ENCODE measurements at places on chromosomes 11 and 22.
A peak's percentile ranks its signal among the peaks of the same experiment; 100 is the strongest.

GRCh38 chr11:69037544-69037943, 11.2 kb upstream of the TPCN2 start:
- DNase-seq = no peak

GRCh38 chr11:80849253-80849652, 1408.4 kb upstream of the TENM4 start:
- DNase-seq = no peak

DNA sequence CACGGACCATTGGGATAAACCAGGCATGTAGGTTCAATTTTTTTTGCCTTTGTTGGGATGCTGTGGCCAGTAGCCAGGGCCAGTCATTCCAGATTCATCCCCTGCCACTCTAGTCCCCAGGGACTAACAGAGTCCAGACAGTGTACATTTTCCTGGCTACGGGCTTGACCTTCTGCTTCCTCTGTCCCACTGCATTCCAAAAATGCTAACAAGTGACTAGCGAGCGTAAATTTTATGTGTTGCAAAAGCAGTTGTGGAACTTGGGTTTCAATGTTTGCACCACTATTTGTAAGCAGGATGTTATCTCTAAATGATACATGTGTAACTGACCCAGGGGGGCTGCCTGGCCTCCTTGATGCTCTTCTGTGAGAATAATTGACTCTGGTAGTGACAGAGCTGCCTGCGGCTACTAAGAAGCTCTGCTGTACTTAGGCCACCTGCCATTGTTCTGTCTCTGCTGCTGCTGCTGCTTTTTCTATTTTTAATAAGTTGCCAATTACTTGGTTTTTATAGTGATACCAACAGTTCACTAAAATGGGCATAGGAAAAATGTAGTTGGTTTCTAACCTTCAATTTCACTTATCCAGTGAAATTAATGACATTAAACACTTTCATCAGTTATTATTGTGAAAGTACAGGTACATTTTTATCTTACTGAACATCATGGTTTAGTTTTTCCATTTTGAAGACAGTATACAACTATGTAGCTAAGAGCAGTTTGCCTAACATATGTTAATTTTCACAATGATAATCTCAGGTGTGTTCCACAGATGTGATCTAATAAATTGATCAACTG, 26.8 kb downstream of the TNRC6B start:
- no peak for DNase-seq

- no peak for DNase-seq
These were observed 4.6 kb upstream of the POLR3H start for GRCh38 chr22:41548830-41549211.

GRCh38 chr11:100152766-100153165, 534.3 kb upstream of the ARHGAP42 start:
- no peak for DNase-seq

DNA sequence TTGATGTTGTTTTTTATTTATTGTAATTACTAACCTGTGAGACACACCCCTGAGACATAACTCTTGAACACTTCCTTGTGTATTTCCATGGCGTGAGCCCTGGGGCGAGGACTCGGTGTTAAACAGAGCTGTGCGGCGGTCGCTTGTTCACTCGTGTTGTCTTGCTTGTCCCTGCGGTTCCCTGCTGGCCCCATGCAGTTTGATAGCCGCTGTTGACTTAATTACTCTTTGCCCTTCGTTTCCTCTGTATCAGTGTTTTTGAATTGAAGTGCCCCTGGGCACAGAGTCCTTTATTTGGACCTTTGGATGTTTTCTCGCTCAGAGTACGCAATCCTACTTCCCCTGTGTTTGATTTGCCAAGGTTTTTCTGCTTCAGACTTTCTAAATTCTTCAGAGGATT, 52.7 kb downstream of the TBC1D22A start:
- DNase-seq = no peak

GRCh38 chr11:121890377-121890776, 225.6 kb downstream of the BLID start:
- no peak for DNase-seq

DNA sequence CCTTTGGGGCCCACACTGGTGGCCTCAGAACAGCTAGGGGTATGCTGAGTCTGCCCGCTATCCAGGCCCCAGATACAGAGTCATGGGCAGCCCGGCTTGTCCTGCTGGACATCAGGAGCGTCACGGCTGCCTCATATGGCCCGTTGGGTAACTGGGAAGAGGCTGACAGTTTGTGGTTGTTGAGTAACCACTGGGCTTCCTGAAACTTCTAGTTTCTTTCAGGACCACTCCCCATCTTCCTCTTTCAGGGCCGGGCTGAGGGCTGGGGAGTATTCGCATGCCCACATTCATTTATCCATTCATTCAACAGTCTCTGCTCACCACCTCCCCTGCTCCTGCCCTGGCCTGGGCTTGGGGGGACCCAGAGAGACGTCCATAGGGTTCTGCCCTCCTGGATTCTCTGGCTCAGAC, 13.4 kb upstream of the P2RY2 start:
- no peak for DNase-seq

DNA sequence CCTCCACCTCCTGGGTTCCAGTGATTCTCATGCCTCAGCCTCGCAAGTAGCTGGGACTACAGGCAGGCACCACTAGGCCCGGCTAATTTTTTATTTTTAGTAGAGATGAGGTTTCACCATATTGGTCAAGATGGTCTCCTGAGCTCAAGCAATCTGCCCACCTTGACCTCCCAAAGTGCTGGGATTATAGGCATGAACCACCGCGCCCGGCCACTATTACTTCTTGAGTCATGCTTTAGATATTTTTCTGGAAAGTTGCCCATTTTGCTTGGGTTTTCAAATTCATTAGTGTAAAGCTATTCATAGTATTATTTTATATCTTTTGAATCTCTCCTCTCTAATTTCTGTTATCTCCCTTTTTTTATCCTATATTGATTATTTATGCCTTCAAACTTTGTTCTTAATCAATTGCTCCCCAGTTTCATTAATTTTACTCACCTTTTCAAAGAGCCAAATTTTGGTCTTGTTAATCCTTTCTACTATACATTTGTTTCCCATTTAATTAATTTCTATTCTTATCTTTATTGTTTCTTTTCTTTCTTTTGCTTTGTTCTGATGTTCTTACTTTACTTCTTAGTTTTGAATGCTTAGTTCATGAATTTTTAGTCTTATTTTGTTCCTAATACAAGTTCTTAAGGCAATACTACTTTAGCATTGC, 10.3 kb upstream of the RAC2 start:
- DNase-seq = no peak

DNA sequence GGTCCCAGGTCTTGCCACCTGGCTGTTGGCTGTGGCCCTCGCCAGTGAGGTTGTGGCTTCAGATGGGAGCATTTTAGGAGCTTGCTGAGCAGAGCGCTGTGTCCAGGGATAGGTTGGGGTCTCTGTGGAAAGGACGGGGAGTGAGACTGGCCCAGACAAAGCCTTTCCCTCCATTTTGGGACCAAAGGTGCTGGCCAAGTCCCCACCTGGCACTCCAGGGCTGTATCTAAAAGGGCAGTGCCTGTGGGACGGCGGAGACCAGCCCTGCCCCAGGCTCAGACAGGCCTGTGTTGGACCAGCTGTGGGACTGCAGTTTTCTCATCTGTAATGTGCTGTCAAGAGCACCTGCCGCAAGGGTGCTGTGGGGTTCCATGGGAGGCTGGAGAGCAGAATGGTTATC, 5.0 kb upstream of the KCTD17 start:
- DNase-seq = no peak

DNA sequence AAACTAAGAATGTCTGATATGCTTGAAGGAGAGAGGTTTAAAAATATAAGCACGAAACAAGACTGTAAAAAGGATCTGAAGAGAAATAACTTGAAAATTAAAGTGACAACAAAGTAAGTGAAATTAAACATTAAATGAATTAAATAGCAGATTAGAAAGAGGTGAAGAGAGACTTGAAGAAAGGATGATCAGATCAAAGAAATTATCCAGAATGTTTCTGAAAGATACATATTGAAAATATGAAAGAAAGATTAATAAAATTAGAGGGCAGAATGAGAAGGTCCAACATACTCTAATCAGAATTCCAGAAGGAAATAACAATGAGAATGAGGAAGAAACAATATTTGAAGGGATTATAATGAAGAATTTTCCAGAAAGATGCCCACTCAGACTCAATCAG, 151.1 kb downstream of the FAM76B start:
- no peak for DNase-seq

DNA sequence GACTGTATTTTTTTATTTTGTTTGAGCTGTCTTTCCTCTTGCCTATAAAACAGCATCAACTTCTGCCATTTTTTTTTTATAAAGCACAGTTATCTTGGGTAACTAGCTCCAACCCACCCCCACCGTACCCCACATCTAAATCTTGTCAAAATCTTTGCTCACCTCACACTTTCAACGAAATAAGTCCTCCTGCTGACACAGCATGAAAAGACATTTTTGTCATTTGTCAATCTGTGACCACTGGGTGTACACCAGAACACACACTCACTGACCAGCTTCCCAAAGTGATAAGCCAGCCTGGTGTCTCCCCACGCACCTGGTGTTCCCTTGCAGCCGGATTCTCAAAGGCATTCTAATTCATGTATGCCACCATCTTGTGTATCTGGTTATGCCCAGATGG, 1.7 kb upstream of the TECTA start:
- no peak for DNase-seq

GRCh38 chr11:119055901-119056300, 1.1 kb downstream of the HYOU1 start:
- DNase-seq = no peak

GRCh38 chr11:16953663-16954062, 60.6 kb downstream of the PLEKHA7 start:
- no peak for DNase-seq

- no peak for DNase-seq
These were observed 5.1 kb downstream of the MRGPRF start for GRCh38 chr11:69007975-69008381.

DNA sequence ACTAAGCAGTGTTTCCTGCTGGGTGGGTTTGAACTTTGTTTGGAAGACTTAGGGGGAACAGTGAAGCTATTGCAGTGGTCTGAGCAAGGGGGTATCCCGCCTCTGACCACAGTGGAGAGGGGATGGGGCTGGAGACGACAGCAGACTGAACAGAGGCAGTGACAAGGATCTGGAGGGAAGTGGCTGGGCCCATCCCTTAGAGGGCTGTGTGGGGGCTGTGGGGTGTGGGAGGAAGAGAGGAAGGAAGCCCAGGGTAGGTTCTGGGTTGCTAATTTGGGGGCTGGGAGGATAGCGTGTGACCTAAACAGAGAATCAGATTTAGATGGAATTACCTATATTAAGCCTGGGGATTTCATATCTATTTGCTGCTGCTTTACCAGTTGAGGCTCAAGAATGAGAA, 70.7 kb downstream of the BMAL1 start:
- no peak for DNase-seq

GRCh38 chr22:42990131-42990838, 24.7 kb downstream of the PACSIN2 start:
- no peak for DNase-seq

DNA sequence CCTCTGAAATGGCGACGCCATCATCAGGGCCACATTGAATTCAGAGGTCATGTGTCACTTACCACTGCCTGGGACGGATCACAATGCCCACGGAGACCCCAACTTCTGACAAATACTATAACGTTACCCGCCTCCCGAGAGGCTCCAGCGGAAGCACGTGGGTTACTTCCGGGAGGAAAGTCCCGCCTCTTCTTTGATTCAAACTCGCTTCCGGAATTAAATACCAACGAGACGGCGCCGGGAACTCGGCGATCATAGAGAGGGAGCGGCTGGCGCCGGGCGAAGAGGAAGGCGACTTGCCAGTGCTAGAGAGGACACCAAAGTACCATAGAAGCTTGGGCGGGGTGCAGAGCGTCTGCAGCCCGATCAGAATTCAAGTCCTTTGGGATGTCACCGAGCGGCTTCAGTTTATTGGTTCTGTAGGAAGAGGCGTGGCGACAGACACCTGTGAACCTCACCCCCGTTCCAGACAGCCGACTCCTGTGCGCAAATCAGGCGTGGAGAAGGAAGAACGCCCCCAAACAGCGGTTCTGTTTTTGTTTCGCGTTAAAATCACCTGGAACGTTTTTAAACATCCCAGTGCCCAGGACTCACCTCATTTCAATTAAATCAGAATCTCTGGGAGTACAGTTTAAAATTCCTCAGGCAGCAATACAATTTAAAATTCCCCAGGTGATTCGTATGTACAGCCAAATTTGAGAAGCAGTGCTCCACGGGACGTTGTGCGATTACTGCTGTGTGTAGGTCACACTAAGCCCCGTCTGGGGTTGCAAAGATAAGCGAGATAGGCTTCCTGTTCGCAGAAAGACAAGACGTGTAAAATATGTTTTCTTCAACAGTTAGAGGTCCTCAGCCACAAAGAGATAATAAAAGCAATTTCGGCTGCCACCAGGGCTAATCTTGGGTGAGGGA, at the start of gene TIMM10:
Gene TIMM10 (minus strand): TSS at position 159 of the 912 bp plus-strand sequence. CDS start 565 bp downstream, outside the sequence.
- DNase-seq = peak; percentile 95

- peak; percentile 79 for DNase-seq
These were observed 28.6 kb upstream of the OR10G7 start for GRCh38 chr11:124069429-124070401.

GRCh38 chr11:85052636-85053035, 574.5 kb downstream of the DLG2 start:
- DNase-seq = no peak

DNA sequence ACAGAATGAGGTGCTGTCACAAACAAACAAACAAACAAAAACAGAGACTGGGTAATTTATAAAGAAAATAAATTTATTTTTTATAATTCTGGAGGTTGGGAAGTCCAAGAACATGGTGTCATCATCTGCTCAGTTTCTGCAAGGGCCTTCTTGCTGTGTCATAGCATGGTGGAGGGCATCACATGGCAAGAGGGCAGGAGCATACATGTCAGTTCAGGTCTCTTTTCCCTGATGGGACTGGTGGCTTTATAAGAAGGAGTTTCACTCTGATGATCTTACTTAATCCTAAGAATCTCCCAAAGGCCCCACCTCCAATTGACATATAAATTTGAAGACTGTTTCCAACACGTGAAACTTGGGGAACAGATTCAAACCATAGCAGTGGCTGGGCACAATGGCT, 135.7 kb downstream of the NECTIN1 start:
- DNase-seq = no peak

- no peak for DNase-seq
These were observed 13.1 kb downstream of the TCF20 start for GRCh38 chr22:42257386-42257785.

DNA sequence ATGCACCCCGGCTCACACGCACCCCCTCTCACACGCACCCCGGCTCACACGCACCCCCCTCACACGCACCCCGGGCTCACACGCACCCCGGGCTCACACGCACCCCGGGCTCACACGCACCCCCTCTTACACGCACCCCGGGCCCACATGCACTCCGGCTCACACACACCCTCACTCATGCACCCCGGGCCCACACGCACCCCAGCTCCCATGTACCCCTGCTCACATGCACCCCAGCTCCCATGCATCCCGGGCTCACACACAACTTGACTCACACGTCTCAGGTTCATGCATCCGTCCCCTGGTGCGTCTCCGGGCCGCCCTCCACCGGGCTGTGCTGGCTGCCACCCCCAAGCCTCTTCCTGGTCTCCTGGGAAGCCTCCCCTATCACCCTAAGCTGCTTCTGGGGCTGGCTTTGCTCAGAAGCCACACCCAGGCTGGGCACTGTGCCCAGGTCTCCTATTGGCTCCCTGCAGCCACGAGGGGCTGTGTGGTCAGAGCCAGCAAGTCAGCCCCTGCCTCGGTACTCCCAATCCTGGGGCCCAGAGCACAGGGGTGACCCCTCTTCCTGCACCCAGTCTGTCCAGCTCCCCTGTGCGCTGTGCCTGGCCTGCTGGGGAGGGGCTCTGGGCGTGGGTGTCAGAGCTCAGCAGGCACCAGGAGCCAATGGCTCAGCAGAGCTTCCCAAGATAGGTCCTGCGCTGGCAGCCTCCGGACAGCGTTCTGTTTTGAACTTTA, 16.9 kb downstream of the TSPAN4 start:
- no peak for DNase-seq

GRCh38 chr22:44130076-44130711, 50.5 kb upstream of the PARVG start:
- no peak for DNase-seq

GRCh38 chr11:107183953-107184352, 165.7 kb upstream of the GUCY1A2 start:
- DNase-seq = no peak
